ENCODE measurements at places on chromosomes 5 and 9. TPM values are rescaled to one million over a fixed set of nuclear protein-coding genes. Genes with fewer than 3 reads are reported as not detected.

The PCDHB14 gene
- 0.80 TPM for total RNA-seq

The CYSRT1 gene
- total RNA-seq, result 0.67 TPM

The ZNF354C gene
- 4.3 TPM for total RNA-seq

The GKAP1 gene
- total RNA-seq, result 5.2 TPM

The FAM169A gene
- total RNA-seq, result 23.1 TPM

The SLC9A3 gene
- 2.0 TPM for total RNA-seq

The GNA14 gene
- 0.15 TPM for total RNA-seq

The SPINK13 gene
- total RNA-seq, result not detected

The MCIDAS gene
- total RNA-seq, result 2.9 TPM

The FYB1 gene
- 0.46 TPM for total RNA-seq

The HACD4 gene
- 0.13 TPM for total RNA-seq

The MVB12B gene
- 9.4 TPM for total RNA-seq

The SH2D3C gene
- total RNA-seq, result 0.49 TPM

The TMEM252 gene
- total RNA-seq, result not detected

The IL9 gene
- not detected for total RNA-seq

The SLC36A3 gene
- total RNA-seq, result not detected

The ALDH1A1 gene
- 0.54 TPM for total RNA-seq

The ZDHHC11 gene
- total RNA-seq, result 3.0 TPM

The PDCD1LG2 gene
- total RNA-seq, result not detected

The CD14 gene
- total RNA-seq, result 2.5 TPM

The SMIM27 gene
- 14.3 TPM for total RNA-seq

The ZNF883 gene
- total RNA-seq, result not detected

The RBM27 gene
- 22.5 TPM for total RNA-seq

The WDR70 gene
- total RNA-seq, result 29.5 TPM

The LCN10 gene
- total RNA-seq, result not detected

The PCDHAC1 gene
- total RNA-seq, result 0.59 TPM

The RNF180 gene
- 7.8 TPM for total RNA-seq

The SLIT3 gene
- total RNA-seq, result 26.4 TPM

The IL13 gene
- total RNA-seq, result not detected

The FAF2 gene
- 86.6 TPM for total RNA-seq

The FCN2 gene
- not detected for total RNA-seq

The GALNT12 gene
- total RNA-seq, result 3.3 TPM

The SHISAL2B gene
- total RNA-seq, result not detected

The FBP1 gene
- 0.36 TPM for total RNA-seq

The CCL27 gene
- 0.95 TPM for total RNA-seq

The DMRT1 gene
- not detected for total RNA-seq

The RPL35 gene
- total RNA-seq, result 758 TPM

The S1PR3 gene
- total RNA-seq, result 8.1 TPM

The FOXD4L4 gene
- 0.10 TPM for total RNA-seq
